NCI-H345 (cell line): ENCODE measurements at places on chromosomes 4 and X.

GRCh38 chrX:109840585-109840984 is 107.5 kb upstream of the ACSL4 start:
- no peak for DNase-seq

DNA sequence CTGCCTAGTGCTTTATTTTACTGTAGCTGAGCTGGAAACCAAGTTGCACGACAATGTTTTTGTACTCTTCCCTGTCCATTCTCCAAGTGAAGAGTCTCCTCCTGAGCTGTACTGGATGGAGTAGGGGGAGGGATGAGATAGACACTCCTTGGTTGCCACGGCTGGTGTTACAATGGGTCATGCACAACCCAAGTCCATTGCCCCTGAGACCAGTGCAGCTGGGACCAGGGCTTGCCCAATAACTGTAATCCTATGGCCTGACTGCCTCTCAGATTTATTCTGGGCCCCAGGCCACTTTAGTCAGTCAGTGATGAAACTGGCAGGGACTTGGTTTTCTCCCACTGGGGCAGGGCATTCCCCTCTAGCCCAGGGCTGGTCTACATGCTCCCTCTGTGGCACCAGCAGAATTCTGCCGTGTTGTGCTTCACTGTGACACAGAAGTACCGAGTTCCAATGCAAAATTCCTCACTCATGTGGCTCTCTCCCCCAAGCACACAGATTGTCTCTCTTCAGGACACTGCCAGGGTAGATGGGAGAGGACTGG is 203.3 kb upstream of the PCDH18 start:
- no peak for DNase-seq

- no peak for DNase-seq
These were observed 422.2 kb downstream of the PDHA2 start for GRCh38 chr4:96262057-96262456.

DNA sequence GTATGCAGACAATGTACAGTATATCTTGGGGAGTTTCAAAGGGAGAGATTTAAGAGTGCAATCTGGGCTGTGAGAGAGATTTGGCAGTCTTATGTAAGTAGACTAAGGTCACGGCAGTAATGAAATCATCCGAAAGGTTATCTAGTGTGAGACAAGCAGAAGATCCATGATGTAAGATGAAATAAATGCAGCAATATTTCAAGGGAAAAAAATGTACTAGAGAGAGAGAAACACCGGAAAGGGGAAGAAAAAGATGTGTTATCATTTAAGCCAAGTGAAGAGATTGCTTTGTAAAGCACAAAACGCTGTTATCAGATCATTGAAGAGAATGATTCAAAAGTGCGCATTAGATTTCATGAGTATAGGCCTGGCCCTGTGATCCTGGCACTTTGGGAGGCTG is 88.4 kb upstream of the GUCY1A1 start:
- no peak for DNase-seq

DNA sequence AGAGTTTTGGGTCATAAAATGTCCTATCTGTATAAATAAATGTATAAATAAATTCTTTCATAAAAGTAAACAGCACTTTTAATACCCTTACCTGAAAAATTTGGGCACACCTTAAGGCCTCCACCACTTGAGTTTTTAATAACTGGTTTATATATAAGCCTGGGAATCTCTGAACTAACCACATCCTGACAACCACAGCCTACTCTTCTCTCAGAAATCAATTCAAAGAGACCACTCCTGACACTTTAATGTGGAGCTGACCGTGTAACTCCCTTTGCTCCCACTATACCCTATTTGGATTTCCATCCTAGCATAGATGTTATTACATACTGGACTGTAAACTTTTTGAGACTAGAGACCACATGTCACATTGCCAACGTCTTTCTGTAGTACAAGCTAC is 3.5 kb downstream of the FBXL5 start:
- DNase-seq = no peak

DNA sequence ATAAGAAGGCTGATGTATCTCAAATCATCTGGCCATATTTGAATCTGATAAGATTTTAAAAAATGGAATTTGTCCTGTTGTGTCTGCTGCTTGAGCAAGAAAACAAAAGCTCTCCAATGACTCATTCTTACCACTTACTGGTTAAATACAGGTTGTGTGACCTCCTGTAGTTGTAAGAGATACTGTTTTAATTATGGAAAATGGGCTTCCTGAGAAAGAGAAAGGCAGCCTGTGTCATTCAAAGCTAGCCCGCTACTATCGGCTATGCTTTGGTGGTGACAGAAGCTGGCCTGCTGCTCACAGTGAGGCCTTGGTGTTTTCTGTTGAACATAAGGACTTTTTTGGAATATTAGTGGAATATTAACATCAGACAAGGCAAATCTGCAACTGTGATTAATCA is 1722.1 kb upstream of the PCDH10 start:
- no peak for DNase-seq

DNA sequence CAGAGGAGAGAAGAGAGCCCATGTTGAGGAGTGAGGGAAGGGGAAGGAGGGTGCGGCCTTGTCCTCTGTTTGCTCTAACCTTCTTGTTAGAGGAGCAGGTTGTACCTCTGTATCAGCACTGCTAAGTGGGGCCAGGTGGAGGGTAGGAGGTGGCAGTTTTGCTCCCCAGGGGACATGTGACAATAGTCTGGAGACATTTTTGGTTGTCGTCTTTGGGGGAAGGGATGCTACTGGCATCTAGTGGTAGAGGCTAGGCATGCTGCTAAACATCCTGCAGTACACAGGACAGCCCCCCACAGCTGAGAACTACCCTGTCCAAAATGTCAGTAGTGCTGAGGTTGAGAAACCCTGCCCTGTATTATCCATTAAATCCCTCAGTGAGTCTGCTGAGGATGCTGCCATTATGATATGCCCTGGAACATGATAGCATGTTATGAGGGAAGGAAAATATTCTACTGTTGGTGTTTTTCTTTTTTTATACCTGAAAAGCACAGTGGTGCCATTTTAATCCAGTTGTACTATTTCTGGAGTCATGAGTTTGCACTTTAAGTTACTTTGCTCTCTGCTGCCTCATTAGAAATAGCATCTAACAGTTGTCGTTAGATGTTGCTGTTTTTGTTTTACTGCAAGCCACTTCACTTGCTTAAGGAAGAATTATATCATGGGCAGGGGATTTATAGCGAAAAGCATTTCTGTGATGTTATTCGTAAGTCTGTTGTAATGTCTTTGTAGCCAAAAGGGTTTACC is 90.6 kb downstream of the LRP2BP start:
- DNase-seq = peak; percentile 41

- peak; percentile 28 for DNase-seq
These were observed 694 bp downstream of the PDS5A start for GRCh38 chr4:39976945-39977488.

GRCh38 chrX:41302370-41302769 is 31.6 kb upstream of the DDX3X start:
- DNase-seq = peak; percentile 31
